Fibroblast of skin of back (primary cell): ENCODE measurements at places on chromosomes 3 and 15.

GRCh38 chr15:35696767-35697231 is 150.8 kb upstream of the DPH6 start:
- DNase-seq, result peak; percentile 89

DNA sequence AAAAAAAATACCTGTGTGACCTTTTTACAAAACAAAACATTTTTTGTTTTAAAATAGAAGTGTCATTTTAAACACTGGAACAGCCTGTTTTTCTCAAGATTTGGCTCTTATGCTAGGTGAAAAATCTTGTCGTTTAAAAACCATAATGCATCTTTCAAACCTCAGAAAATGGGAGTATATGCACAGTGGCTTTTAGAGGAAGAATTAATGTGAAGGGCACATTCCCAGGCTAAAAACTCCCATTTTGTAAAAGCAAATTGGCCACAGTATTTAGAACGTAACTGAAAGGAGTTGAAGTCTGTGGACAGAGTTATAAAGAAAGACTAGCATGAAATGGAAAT is 190.0 kb downstream of the OSBPL10 start:
- no peak for DNase-seq

- DNase-seq, result no peak
Observed at GRCh38 chr3:143367171-143367570, 247.6 kb downstream of the CHST2 start.

- no peak for DNase-seq
Observed at GRCh38 chr3:38382506-38383080, 36.0 kb downstream of the XYLB start.

- no peak for DNase-seq
Observed at GRCh38 chr3:5051772-5052171, 70.3 kb upstream of the ARL8B start.
